ENCODE measurements at places on chromosomes 11 and 22.

GRCh38 chr22:37485395-37486223, 575 bp downstream of the MFNG start:
- DNase-seq = peak; percentile 35

GRCh38 chr11:44557464-44557863, 8.0 kb upstream of the CD82 start:
- DNase-seq = no peak

DNA sequence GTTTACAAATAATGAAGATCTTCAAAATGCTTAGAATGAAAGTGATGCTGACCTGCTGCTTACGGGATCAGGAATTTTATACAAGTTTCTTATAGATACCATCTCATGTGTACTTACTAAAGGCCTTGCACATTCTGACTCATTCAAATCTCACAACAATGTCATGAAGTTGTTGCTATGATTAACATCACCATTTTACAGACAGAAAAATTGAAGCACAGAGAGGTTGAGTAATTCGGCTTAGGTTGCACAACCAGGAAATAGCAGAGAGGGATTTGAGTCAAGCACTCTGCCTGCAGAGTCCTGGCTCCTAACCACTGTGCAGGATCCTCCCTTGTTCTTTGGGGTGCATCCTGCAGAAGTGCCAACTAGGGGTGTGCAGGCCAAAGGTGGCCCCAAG, 471.9 kb downstream of the MIAT start:
- DNase-seq = no peak

- no peak for DNase-seq
Observed at GRCh38 chr11:128246810-128247594, 340.4 kb downstream of the ETS1 start.

- no peak for DNase-seq
Observed at GRCh38 chr11:75469785-75470405, 36.9 kb upstream of the KLHL35 start.

DNA sequence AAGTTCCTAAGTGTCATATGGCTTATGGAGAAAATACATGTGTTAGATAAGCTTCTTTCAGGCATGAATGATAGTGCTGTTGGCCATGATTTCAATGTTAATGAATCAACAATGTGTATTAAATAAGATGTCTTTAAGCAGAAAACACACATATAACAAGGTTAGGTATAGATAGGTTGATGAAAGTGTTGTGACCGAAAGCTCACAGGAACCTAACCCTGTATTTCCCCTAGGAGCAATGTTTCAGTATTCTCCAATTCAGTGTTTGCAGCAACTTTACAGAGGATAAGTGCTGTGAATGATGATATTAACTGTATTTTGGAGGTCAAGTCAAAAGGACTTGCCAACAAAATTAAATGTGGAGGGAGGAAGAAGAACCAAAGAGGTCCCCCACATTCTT, 82.8 kb upstream of the PRDM11 start:
- DNase-seq = no peak

- no peak for DNase-seq
Observed at GRCh38 chr11:106331176-106331575, 253.7 kb downstream of the AASDHPPT start.

GRCh38 chr22:26382782-26383181, 46.3 kb upstream of the ASPHD2 start:
- no peak for DNase-seq

DNA sequence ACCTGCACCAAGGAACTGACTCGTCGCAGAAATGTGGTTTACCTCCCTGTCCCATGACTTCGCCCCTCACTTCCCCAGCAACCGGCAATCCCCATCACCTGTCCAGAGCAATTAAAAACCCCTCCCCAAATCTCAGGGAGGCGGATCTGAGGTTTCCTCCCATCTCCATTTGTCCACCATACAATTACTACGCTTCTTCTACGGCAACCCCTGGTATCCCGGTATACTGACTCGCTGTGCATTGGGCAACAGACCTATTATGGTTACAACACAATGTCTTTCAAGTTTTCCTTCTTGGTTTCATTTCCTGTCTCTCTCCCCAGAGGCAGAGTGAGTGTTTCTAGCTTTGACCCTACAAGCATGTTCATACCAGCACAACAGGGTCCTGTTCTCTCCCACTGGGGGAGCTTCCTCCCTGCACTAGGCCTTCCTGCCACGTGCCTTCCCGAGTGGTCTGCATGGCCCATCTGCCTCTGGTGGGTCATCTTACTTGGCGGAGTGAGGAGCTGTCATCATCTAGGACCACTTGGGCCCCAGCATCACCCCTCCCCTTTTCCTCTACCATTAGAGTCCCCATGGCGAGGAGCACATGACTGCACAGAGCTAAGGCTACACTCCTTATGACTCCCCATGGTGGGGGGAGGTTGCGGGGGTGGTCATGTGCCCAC, 30.3 kb upstream of the NAP1L4 start:
- DNase-seq = peak; percentile 45

DNA sequence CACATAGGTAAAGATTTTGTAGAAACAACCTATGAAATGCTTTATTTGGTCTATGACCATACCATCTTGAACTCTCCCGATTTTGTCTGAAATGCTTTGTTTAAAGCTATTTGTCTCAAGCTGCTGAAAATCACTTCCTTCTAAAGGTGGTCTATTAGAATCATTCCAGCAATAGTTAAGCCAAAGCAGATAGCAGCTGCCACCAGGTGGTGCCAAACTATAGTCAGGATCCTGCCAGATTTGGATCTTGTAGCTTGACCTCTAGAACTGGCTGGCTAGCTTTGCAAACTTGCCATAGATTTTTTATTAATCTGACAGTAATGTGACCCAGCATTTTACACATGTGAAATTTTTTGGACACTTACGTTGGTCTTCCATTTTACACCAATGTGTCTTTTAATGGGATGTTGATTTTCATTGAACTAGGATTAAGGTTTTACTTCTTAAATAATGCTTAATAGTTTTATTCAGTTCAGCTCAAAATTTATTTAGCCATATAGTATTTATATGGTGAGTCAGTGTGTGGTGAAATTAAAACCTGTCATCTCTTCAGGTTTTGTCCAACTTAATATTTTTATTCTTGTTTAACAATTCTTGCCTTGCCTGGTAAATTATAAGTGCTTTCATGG, 19.7 kb downstream of the CTR9 start:
- peak; percentile 42 for DNase-seq

GRCh38 chr22:47053013-47053725, 290.7 kb downstream of the TBC1D22A start:
- no peak for DNase-seq

GRCh38 chr11:69298267-69299022, 4.5 kb downstream of the MYEOV start:
- peak; percentile 32 for DNase-seq

- DNase-seq = peak; percentile 82
Observed at GRCh38 chr22:39622881-39623367, 52.4 kb downstream of the CACNA1I start.

DNA sequence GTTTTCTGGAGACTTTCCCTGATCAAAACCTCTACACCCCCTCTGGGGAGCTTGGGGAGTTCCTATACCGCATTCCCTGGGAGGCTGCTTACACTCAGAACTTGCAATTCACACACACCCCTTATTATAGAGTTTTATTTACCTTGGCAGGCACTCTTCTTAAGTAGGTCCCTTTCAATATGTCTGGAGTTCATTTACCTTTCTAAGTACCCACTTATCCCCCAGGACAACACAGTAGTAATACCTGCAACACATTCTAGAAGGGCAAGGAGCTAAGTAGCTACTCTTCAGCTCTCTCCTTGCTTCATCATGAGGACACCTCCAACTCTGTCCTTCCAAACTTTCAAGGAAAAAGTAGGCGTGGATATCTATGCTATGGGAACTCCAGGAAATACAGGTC, 127.8 kb upstream of the ANO3 start:
- DNase-seq = no peak

Data from activated naive CD4-positive, alpha-beta T cell treated with anti-CD3 and anti-CD28 coated beads for 36 hours (primary cell).